ENCODE measurements at places on chromosomes 2 and 18.

DNA sequence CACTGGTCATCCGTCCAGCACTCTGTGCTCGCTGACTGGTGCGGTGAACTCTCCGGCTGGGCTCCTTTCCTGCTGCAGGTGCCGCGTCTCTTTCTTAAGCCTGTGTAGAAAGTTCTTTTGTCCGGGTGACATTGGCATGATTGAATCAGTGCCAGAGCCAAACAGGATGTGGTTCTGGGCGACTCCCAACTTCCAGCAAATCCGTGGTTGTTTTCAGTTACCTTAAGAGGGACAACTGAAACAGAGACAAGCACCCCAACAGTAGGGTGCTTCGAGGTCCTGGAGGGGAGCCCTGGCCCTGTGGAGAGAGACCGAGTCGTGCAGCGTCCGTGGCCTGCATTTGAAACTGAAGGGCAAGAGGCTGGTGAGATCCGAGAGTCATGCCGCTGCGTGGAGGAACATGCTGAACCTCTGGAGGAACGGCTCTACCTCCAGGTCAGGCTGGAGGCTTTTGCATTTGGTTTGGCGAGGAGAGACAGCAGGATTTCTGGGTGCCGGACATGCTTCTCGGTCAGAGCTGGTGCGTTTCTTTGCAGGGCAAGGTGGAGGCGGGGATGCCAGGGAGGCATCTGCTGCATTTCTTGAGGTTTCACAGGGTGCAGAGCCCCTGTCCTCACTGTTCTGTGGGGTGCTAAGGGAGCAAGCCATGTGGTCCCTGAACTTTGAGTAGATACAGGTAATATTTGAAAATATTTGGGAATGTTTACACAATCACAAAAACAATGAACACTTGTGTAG is 26.8 kb downstream of the SH3BP4 start:
- no peak for DNase-seq

GRCh38 chr2:205103699-205104098 is 558.4 kb downstream of the PARD3B start:
- DNase-seq: no peak

DNA sequence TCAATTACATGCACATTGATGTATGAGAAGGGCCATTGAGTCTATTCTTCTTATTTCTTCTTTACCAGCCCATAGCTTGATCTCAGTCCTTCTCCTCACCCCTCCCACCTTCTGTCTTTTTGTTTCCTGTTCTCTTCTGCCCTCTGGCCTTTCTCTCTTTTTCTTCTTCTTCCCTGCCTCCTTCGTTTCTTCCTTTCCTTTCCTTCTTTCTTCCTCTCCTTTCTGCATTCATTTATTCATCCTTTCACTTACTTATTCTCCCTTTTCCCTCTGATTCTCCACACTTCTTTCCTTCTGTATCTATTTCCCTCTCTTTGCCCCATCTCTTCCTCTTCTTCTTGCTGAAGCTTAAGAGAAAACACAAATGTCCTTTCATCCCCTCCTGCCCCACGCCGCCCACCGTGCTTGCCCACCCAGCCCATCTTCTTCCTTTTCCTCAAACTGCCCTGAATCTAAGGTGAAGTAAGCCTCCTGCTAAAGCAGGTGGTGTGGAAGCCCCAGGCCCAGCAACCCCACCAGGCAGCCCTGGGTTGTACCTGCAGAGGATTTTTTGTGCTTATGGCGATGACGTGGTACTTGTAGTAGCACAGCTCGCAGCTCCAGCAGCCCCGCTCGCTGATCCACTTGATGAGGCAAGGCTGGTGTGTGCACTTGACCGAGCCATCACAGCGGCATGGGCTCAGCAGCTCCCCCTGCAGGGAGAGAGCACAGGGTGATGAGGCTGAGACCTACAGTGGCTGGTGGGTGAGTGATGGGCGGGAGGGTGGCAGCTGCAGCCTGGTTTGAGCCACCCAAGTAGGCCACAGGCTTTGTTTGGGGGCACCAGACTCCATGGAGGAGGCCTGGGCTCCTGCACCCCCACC is 89.0 kb downstream of the MARCHF4 start:
- DNase-seq: no peak

DNA sequence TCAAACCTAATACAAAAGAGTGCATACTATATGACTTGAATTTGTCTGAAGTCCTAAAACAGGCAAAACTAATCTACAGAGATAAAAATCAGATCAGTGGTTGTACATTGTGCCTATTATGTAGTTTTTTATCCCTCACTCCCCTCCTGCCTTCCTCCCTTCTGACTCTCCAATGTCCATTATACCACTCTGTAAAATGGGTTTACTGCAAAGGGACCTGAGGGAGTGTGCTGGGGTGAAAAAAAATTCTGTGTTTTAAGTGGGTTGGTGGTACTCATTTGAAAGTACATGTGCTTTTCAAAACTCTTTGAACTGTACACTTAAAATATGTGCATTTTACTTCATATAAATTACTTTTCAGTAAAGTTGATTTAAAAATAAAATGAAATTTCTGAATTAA is 89.0 kb upstream of the UBE2E3 start:
- no peak for DNase-seq

GRCh38 chr2:17845806-17846205 is 29.5 kb downstream of the MSGN1 start:
- no peak for DNase-seq

- no peak for DNase-seq
Observed at GRCh38 chr2:220916931-220917330, 655.2 kb downstream of the EPHA4 start.
